Neural progenitor cell (in vitro differentiated cells): ENCODE measurements at places on chromosomes 4 and X. TPM values are rescaled to one million over a fixed set of nuclear protein-coding genes. Genes with fewer than 3 reads are reported as not detected.

DNA sequence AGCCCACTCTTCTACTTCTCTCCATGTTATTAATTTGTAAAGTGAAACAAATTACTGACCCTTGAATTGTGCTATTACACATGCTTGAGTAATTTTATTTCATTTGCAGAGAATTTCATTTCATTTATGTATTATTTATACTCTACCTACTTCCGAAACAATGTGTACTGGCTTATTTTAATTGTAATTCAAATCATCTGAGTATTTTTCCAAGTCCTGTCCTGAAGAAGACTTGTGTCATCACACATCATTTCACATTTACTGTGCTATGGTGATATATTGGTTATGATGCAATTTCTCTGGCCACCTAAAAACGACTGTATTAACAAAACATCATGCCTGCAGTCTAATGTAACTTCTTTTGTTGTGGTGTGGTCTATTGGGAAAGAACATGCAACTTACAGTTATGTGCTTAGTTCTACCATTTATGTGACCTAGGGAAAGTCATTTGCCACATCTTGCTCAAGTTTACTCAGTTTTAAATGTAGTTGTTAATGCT, 384.5 kb downstream of the RPA4 start:
- no peak for DNase-seq

DNA sequence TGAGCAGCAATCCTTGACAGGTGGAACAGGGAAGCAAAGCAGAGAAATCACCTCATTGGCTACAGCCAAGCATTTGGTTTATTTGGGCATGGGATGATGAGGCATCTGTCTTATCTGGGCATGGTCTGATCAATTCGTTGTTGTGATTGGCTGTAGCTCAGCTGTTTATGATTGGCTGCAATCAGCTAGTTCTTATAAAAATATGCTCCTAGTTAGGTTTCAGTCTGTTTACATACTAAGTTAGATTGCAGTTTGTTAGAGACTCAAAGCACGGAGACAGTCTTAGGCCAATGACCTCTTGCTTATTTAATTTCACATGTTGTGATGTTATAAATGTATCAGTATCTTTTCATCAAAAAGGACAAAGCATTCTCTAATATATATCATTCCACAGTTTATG, 312.0 kb downstream of the PDGFC start:
- no peak for DNase-seq

TNIP3 gene
- not detected in 2 replicates for total RNA-seq

- DNase-seq, result no peak
Observed at GRCh38 chr4:98566361-98567008, 91.9 kb downstream of the TSPAN5 start.

- peak; percentile 43 for DNase-seq
Observed at GRCh38 chr4:108360754-108361445, 192.2 kb upstream of the LEF1 start.

GRCh38 chrX:124030520-124030919, 69.0 kb downstream of the STAG2 start:
- DNase-seq, result no peak

LPAR4 gene
- total RNA-seq, result 49.1 and 63.6 TPM in 2 replicates

STAP1 gene
- not detected in 2 replicates for total RNA-seq
